ENCODE measurements at places on chromosomes 11 and 22.

GRCh38 chr11:107675902-107676301 lies 36.0 kb downstream of the SLN start:
- no peak for DNase-seq

DNA sequence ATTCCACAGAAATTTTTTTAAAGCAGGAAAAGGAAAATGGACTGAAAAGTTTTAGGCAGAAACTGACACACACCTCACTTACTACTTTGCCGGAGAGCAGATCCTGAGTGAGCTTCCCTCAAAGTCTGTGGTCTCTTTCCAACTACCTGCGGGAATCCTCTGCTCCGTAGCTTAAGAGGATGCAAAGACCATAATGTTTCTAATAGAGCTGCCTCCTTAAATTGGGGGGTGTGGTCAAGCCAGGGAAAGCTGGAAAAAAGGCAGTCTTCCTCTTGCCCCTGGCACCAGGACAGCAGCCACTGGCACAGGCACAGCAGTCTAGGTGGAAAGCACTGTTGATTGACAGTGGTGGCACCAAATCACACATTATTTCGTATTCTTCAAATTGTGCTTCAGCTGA lies at the start of gene ETS1:
Gene ETS1, minus strand, starts transcription at position 144 of the 400 bp plus-strand sequence. CDS start 14,428 bp downstream, outside the sequence.
- no peak for DNase-seq

DNA sequence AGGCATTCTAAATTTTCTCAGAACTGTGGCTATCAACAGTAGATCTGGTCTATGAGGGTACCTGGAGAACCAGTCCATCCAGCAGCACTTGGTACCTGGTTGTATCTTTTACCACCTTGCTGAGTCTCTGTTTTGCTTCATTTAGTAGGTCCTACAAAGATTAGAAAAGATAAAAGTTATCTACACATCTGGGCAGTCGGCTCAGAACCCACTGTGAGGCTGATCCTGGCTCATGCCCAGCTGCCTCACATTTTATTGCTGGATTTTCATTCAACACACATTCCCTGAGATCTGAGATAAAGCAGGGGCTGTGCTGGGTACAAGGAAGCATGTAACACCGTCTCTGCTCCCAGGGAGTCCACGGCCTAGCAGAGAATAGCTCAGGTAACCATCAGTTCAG lies 27.5 kb downstream of the ATP6V1E1 start:
- DNase-seq, result no peak

GRCh38 chr11:18012122-18012905 lies 533 bp downstream of the SERGEF start:
- no peak for DNase-seq

GRCh38 chr22:42800451-42801251 lies 56.4 kb downstream of the ARFGAP3 start:
- DNase-seq, result no peak

DNA sequence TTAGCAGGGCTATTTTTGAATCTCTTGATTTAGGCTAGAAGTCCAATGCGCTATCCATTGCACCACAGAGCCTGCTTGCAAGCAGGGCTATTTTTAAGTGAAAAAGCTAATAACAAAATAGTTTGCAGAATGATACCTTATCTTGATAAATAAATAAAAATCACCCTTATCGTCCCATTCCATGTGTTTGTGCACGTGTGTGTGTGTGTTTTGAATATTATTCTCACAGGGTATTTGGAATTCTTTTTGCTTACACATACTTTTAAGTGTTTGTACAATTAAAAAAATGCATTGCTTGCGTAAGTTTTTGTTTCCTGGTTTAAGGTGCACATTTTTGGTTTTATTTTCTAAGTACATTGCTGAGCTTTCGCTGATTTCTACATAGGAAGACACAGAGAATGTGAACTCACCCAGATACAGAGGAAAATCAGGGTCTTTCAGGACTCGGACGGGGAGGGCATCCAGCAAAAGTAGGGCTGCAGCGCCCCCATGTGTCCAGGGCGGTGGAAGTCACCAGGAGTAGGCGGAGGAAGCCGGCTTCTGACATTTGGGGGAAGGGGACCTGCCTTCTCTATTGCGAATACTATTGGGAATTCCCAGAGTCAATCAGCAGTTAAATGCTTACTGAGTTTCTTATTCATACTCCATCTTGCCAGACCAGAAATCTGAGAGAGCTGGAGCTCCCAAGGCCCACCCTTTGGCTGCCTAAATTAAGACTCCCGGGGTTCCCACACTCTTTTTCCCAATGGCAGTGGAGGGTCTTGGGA lies 27.3 kb downstream of the SLC1A2 start:
- peak; percentile 77 for DNase-seq

DNA sequence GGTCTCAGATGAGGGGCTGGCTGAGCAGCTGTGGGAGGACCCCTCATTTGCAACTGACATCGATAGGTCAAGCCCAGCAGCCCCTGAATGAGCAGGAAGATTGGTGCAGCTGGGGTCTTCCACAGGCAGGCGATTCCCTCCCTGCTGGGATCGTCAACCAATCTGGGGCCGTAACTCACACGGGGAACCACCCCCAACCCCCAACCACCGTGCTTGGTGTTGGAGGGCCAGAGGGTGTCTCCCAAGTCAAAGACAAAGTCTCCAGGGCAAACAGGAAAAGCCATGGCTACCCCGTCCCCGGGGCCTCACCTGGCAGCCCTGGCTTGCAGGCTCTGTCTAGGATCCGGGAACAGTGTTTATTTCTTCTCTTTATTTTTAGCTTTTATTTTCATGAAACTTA lies 26.9 kb upstream of the SCUBE1 start:
- DNase-seq, result no peak

DNA sequence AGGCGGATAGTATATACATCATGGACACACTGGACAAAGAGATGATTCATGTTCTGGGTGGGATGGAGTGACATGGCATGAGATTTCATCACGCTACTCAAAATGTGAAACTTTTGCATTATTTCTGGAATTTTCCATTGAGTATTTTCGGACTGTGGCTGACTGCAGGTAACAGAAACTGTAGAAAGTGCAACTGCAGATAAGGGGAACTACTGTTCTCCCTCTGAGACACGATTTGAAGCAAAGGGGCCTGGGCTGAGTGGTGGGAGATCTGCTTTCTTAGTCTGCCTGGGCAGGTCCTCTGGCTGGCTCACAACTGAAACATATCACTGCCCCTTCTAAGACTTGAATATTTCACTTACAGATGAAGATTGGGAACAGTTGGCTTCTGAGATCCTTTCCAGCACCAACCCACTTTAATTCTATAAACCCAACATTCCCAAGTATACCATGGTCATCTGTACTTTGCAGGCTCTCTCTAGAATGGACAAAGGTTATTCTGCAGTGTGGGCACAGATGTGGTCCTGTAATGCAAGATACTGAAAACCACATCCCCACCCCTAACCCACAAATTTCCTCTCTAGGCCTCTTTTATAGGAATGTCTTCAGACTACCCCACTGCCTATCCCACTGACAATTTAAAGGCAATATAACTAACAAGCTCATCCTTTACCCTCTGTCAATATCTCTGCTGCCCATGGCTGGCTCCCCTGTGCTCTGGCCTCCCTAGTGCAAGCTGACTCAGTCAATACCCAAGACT lies 121.1 kb downstream of the KCNC1 start:
- no peak for DNase-seq

DNA sequence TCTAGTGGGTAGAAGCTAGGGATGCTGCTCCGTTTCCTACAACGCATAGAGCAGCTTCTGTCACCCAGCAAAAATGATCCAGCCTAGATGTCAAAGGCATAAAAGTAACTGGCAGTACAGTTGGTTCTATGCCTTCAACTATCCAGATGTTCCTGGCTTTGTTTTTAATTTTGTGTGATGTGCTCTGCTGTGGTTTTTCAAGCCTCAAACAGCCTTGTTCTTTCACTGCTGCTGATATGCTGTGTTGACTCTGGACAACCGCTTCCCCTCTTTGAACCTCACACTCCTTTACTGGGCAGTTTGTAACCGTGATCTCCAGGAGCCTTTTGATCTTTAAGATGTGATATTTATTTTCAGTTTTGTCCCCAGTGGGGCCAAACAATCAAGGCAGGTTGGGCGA lies 116.4 kb downstream of the SEZ6L start:
- no peak for DNase-seq

- no peak for DNase-seq
These were observed 32.3 kb downstream of the ARVCF start for GRCh38 chr22:19984201-19984753.

DNA sequence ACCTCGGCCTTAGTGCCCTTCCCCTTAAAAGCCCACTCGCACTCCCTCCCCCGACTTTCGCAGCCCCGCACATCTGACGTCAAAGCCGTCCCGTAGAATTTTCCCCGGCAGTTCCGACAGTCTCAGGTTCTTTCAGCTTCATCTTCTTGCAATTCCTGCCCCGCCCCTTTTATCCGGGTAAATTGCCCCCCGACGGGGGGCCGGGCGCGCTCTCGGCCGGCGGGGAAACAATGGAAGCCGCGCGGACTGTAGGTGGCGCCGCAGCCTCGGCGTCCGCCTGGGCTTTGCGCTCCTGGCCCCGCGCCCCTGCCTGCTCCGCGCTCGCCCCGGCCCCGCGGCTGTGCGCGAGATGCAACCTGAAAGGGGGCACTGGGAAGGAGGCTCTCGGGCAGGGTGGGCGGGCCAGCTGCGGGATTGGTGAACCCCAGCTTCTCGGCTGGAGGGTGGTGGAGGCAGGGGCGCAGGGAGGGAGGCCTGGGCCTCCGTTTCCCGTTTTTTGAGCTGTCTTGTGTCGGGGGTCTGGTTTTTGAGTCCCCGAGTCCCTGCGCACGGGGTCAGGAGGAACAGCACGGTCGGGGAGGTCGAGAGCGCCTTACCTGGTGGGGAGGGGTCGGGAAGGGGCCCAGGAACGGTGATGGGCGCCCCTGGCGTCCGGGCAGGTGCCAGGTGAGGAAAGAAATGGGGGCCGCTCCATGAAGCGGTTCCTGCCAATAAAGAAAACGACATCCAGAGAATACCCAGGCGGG lies 859 bp upstream of the FGF19 start:
- no peak for DNase-seq

DNA sequence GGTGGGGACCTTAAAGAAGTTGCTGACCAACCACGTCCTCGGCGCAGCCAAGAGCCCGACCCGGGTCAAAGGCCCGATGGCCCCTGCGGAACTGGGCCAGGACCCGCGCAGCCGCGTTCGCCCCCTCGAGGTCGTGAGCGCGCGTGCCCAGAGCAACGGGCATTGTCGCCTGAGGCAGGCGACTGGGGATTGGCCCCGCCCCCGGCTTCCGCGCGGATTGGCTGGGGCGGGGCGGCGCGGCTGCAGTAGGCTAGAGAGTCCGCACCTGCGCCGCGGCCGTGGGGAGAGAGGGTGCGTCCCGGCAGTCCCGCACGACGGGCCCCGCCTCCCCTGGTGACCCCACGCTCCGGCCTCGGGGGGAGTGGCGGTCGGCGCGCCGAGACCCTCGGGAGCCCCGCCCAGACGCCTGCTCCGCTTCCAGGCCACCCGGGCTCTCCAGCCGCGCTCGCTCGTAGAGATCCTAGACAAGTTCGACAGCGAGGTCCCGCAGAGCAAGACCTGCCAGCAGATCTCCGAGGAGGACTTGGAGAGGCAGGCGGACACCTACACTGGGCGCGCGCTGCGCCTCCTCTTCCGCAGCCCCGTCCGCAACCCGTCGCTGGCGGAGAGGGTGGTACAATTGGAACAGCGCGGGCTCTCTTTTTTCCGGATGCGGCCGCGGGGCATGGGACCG lies 8.3 kb upstream of the PPIL2 start:
- no peak for DNase-seq

DNA sequence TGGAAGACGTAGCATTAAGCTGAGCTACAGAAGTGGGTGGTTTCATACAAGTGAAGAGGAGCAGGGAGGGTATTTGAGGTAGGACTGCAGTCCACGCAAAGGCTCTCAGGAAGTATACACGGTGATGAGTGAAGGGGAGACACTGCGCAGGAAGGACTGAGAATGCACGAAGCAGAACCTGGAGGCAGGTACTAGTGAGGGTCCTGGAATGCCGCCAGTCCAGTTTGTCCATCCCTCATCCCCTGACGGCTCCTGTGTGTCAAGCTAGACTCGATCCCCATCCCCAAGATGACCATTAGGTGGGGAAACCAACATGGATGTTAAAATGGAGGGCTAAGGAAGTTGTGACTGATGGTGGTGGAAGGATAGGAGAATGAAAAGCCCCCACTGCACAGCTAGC lies 23.8 kb downstream of the ART5 start:
- no peak for DNase-seq

DNA sequence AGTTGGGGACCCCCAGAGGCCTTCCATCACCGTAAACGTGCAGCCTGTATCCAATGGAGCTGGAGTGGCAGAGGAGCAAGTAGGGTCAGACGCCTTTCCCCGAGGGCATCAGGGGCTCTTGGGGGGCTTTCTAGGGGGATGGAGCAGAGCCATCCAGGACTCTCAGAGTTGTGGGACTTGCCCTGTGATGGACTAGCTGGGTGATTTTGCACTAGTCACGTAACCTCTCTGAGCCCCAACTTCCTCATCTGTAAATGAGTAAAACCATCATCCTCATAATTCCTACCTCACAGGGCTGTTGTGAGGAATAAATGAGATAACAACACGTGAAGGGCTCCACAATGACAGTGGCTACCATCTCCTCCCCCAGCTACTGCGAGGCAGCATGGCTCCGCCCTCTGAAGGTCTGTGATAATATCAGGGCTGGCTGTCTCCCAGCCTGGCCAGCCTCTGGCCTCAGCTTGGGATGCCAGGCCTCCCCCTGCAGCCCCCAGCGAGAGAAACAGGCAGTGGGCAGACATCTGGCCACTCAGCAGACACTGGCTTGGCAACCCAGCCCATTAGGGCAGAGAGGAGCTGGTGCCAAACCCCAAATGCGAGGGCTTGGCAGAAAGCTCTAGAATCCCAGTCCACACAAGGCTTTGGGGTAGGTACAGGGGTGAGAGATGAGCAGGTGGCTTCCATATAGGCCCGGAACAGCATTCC lies 6.7 kb downstream of the USP2 start:
- no peak for DNase-seq

DNA sequence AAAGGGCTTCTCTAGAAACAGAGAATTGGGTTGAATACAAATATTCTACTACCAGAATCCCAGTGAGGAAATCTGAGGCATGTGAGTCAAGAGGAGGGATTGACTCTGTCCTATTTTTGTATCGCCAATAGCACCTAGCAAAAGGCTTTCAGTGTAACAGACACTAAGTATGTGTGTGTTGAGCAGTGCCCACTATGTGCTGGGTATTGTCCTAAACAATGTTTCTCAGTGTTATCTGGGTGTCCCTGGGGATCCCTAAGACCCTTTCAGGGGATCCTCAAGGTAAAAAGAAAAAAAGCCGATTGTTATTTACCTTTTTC lies 21.0 kb upstream of the RBFOX2 start:
- no peak for DNase-seq

DNA sequence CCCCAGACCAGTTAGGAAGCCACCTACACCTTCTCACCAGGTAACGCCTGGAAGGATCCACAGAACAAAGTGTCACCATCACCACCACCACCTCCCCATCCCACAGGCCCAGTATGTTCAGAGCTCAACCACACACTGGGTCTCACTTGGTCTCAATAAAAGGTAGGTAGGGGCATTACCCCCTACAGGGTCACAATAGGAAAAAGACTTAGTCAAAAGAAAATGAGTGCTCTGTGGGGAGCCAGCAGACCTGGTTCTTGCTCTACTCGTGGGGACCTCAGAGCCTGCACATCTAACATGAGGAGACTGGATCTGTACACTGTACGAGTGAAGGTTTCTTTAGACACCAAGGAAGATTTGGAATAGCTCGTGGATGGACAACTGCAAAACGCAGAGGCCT lies 49.3 kb downstream of the HIRA start:
- no peak for DNase-seq
